SW 1271 (cell line): ENCODE measurements at places on chromosomes 1 and 21.

- DNase-seq = no peak
Observed at GRCh38 chr1:160997323-160998038, 23.5 kb downstream of the F11R start.

DNA sequence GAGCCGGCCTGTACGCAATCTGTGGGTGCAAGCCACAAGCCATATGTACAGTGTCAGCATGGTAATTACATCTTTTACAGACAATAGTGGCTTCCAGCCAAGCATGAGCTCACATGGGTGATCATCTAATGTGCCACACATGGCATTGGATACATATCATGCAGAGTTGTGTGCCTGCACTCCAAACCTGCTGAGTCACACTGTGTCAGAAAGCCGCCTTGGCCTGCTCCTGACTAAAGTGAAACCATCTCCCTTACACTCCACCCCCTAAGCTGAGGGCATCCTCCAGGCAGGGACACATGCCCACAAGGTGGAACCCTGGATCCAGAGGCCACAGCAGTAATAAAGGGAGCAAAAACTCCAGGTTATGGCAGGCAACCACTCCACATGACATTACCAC, 72.5 kb downstream of the KCNT2 start:
- DNase-seq = no peak

DNA sequence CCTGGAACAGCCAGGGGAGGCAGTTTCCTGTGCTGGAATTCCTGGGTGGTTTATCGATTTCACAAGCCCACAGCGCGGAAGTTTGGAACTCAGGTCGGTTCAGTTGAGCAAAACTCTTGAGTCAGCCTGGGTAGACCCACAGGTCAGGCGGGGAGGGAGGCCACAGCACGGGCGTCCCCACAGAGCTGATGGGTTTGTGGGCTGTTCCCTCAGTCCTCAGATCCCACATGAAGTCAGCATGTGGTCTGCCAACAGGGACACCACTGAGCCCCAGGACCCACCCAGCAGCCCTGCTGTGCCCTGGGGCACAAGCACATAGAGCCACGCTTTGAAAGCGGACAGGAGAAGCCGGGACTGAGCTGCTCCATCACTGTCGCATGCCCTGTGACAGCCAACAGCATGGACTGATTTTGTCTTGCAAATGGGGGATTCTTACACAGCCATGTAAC, 17.4 kb downstream of the BMP8A start:
- DNase-seq = no peak

- DNase-seq = no peak
Observed at GRCh38 chr1:243393096-243393495, 137.3 kb downstream of the SDCCAG8 start.

DNA sequence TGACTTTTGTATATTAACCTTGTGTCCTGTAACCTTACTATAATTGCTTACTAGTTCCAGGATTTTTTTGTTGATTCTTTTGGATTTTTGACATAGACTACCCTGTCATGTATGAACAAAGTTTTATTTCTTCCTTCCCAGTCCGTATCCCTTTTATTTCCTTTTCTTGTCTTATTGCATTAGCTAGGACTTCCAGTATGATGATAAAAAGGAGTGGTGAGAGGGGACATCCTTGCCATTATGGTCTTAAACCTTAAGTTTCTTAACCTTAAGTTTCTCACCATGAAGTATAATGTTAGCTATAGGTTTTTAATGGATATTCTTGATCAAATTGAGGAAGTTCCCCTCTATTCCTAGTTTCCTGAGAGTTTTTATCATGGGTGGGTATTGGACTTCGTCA, 24.5 kb upstream of the TBX19 start:
- DNase-seq = no peak

GRCh38 chr1:182952677-182953444, at the start of gene SHCBP1L:
SHCBP1L (minus strand) TSS chr1:182953166; CDS start chr1:182953133, 33 bp downstream.
- DNase-seq = no peak

DNA sequence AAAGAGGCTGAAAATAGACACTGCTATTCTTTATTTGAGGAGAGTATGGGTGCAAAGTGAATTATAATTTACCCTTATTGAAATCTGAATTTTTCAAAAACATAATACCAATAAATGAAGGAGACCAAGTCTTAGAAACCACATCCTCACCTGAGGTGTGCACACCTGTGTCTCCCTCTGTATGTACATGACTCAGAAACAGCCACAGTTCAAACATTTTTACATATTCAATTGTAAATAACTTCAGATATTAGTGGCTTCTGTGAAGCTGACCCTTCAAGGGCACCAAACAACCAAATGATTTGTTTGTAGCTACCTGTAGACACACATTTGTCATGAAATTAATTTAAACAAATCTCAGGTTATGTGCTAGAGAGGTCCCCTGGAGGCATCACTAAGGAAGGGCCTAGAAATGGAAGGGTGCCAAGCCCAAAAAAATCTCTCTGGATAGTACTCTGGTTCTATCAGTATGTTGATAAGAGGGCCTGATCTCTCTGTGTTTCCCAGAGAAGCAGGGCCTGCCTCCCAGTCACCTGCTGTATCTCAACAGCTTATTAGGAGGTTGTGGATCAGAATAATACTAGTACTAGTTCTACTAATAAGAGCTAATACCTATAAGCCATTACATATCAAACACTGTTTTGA, 28.1 kb downstream of the ERI3 start:
- DNase-seq = no peak

DNA sequence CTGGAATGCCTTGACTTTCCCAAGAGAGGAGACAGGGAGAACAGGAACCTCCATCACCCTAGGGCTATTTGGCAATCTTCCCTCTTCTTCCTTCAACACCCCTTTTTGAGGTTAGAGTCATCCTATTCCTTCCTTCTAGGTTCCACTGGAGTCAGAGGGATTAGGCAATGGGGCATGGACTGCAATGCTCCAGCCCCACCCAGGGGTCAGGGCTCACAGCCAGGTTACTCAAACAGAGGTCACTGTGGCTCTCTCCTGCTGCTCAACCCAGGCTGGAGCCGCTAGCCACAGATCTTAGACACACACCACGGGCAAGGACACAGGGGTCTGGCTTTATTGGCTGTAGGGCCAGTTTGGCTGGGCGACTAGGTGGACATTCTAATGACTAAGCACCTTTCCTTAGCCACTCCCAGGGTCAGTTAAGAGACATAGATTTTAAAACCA, 145.5 kb upstream of the NRIP1 start:
- no peak for DNase-seq

- DNase-seq = no peak
Observed at GRCh38 chr1:165434281-165434680, 10.6 kb downstream of the RXRG start.

DNA sequence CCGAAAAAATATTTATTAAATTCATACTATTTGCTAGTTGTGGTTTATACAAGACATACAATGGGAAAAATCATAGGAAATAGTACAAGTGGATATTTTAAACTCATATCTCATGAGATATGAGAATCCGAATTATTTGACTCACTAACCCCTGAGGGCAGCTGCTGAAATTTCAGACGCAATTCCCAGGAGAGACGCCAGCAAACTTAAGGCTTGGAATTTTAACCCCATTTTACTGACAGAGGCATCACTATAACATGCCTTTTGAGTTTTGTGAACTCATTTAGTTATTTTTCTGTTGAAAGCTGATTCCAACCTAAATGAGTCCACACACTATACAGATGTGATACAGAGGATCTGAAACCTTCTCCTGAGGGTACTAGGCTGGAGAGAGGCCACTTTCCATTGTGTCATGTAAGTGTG, 5.9 kb upstream of the MROH9 start:
- no peak for DNase-seq

DNA sequence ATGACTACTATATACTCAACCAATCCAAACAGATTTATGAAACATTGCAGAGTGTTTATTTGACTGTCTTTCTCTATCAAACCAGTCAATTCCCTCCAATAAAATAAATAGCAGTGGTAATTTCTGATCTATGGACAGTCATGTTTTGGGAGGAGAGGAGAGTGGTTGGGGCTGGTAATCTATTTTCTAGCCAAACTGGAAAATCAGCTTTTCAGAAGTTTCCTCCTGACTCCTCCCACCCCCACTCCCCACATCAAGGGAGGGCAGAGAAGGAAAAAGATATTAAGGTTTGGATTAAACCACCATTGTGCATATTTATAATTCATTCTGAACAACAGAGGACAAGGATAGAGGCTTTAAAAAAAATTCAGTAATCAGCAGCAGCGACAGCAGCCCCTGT, 69.4 kb upstream of the SOX13 start:
- DNase-seq = no peak

DNA sequence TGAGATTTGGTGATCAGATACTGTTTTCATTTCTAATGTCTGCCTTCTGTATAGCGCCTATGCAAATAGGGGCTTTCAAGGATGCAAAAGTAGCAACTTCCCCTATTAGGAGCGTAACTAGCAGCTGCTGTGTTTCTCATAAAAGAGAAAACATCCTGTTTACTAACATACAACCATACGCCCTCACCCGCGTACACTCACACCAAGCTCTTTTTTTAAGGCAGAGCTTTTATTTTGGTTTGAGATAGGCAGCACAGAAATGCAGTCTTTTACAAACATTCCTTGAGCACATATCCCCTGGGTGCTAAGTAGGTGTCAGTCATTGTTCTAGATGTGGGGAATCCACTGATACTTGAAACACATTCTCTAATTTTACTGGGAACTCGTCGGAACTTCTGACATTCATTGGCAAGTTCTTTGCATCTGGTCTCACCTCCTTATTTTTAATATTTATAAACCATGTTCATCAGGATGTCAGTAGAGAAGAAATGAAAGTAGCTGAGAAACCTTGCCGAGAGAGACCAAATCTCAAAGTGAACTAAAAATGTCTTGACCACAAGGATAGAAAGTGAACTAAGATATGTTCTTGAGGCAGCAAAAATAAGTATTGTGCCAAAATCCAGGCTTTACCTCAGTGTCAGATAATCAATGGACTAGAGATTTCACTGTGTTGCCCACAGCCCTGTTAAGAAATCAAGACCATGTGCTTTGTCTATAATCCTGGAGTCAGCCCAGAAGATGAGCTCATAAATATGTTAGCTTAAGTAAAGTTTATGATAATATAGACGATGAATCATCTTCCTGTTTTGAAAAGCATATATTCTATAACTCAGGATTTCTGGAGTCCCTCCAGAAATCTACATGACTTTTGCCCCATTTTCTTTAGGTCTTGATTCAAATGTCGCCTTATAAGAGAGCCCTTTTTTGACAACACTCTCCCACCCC, 350.9 kb downstream of the ST6GALNAC3 start:
- no peak for DNase-seq

GRCh38 chr1:227869279-227869842, 53.9 kb downstream of the PRSS38 start:
- DNase-seq = no peak

DNA sequence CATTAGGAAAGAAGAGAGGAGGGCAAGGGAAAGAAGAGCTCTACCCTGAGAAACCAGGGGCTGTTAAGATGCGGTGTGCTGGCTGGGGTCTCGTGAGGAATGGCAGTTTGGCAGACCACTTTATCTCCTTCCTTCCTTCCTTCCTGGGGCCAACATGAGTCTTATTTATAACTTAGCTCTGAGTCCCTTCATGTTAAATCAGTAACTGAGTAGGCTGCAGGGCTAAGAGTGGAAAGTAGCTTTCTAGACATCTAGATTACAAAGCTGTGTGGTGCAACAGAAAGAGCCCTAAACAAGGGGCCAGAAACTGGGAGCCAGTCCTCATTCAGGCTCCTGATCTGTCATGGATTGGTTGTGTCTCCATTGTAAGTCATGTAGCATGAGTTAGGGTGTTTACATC, 135.4 kb upstream of the DUSP10 start:
- DNase-seq = no peak

DNA sequence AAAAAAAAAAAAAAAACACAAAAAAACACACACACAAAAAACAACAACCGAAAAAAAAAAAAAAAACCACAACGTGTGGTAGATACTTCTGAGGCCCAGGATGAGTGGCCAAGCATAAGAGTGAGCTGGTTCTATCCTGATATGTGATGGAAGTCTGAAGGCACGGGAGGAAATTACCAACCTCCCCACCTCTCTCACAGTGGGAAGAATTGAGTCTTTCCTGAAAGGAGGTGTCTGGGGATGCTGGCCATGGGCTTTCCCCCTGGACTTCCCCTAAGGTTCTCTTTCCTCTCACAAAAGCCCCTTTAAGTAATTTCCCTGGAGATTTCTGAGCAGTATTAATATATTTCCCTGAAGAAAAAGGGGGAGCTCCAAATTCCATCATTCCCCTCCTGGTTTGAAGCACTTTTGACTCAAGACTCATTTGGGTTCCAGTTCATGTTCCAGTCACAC, 5.2 kb downstream of the TMCC2 start:
- DNase-seq = no peak

DNA sequence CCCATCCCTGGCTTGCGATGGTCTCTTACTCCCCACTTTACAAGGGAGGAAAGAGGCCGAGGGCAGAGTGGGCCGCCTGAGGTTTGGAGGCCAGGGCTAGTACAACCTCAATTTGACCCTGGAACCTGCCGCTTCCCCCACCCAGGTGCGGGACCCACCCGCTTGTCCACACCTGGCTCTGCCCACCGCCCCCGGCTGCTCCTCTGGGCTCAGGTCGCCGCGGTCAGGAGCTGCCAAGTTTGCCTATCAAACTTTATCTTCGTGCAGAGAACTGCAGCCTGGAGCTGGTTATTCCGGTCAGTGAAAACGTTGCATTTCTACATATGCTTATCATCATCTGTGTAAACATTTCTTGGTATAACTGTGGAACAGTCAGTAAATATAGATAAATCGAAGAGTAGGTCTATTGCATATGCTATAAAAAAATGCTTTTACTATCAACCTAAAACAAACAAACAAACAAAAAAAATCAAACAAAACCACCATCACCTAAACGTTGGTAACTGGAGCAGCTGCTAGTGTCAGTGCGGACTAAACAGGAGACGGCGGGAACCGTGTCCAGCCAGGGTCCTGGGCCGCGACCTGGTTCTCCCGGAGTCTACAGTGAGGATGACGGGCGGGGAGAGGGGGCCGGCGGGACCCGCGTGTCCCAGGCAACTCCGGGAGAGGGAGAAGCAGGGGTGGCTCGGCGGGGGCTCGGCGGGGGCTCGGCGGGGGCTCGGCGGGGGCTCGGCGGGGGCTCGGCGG, 906 bp upstream of the ADARB1 start:
- no peak for DNase-seq

- DNase-seq = no peak
Observed at GRCh38 chr1:111234866-111235265, 7.4 kb downstream of the CHI3L2 start.

GRCh38 chr1:18480315-18481189, at the start of gene KLHDC7A:
KLHDC7A (plus strand) TSS chr1:18480930; CDS start chr1:18480982, 52 bp downstream.
- no peak for DNase-seq

DNA sequence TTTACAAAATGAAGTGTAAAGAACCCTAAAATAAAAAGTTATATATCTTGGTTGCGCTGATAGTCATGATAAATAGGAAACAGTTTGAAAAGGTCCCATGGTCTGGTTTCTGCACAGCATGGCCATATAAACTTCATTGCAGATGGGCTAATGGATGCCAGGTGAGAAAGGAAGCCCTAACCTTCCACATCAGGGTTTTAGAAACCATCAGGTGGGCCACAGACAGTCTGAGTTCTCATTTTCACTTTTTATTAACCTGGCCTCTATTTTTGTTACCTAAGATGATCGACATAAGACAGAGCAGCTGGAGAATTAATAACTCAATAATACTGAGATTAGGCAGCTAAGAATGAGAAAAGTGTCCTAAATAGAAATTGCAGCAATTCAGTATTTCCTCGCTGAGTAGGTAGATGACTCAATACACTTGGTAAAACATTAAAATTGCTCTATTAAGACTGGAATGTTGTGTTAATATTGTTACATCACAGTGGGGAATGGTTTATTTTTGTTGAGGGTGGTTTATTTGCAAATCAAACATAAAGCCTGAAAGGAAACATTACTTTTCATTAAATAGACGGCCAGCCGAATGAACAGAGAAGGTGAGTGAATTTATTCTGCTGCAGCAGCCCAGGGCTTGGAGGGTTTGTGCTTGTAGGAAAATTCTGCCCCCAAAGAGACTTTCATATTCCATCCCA, 21.1 kb downstream of the C1orf21 start:
- DNase-seq = no peak
